ENCODE measurements at places on chromosomes 4 and X.
A peak's percentile ranks its signal among the peaks of the same experiment; 100 is the strongest.

GRCh38 chrX:78119521-78120227 is 15.6 kb downstream of the PGK1 start:
- no peaks in the 10 kb centered on the region for H3K4me1 ChIP-seq
- H3K36me3 ChIP-seq, result peaks cover 48% of the 10 kb centered on the region
- H3K27me3 ChIP-seq, result no peaks in the 10 kb centered on the region

DNA sequence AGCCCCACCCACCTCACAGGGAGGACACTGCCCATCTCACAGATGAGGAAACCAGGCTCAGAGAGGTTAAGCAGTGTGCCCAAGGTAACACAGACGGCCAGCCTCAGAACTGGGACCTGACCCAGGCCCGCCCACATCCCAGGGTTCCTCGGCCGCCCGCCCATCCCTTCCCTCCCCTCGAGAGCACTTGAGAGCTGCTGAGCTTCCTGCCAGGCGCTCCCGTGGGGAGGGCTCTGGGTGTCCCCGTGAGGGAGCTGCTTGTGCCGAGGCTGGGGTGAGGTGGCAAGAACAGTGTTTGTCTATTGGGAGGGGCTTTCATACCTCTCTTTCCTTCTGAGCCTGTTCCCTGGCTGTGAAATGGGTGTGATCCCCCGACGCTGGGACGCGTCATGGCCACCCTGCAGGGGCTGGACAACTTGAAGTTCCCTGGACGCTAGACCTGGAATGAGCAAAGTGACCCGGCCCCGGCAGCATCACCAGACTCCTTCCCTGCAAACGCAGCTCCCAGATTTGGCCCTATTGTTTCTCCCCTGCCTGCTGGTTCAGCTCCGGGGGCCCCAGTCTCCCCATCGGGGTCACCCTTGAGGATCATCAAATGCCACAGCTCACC is 204.9 kb downstream of the AFAP1 start:
- no peak for DNase-seq
- no peaks in the 10 kb centered on the region for H3K27me3 ChIP-seq
- H3K4me3 ChIP-seq, result no peak overlapping the region
- no peak overlapping the region for H3K27ac ChIP-seq
- no peaks in the 10 kb centered on the region for H3K36me3 ChIP-seq

GRCh38 chr4:108662629-108663028 is 12.2 kb downstream of the OSTC start:
- H3K27me3 ChIP-seq, result no peaks in the 10 kb centered on the region
- H3K4me3 ChIP-seq, result no peak overlapping the region
- H3K4me1 ChIP-seq, result no peaks in the 10 kb centered on the region
- H3K36me3 ChIP-seq, result peaks cover 40% of the 10 kb centered on the region

- no peak overlapping the region for H3K27ac ChIP-seq
- H3K36me3 ChIP-seq, result no peaks in the 10 kb centered on the region
- DNase-seq, result no peak
- no peak overlapping the region for H3K4me3 ChIP-seq
- no peaks in the 10 kb centered on the region for H3K27me3 ChIP-seq
These were observed 501.3 kb upstream of the AADAT start for GRCh38 chr4:170591076-170591475.

GRCh38 chr4:1978226-1978625 is 30.5 kb downstream of the NELFA start:
- no peak overlapping the region for H3K4me3 ChIP-seq
- H3K27me3 ChIP-seq, result no peaks in the 10 kb centered on the region
- H3K27ac ChIP-seq, result no peak overlapping the region
- peaks cover 100% of the 10 kb centered on the region for H3K36me3 ChIP-seq

DNA sequence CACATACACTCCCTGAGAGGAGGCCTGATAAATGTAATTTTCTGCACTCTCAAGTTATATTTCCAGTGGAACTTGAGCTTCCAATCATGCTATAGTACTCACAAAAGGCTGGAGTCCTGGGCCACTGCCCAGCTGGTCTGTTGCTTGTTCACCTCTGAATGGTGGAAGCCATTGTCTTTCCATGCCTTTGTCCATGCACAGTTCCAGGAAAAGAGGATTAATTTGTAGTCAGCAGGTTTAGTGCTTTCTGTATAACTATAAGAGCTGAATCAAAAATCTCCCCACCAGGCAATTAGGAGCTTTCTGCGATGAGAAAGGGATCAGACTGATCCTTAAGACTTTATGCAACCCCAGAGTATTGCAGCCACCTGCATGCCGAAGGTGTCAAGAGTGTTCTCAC is 195.4 kb upstream of the PGRMC2 start:
- no peak for DNase-seq
- H3K27ac ChIP-seq, result no peak overlapping the region
- H3K4me1 ChIP-seq, result no peaks in the 10 kb centered on the region
- no peaks in the 10 kb centered on the region for H3K27me3 ChIP-seq
- no peak overlapping the region for H3K4me3 ChIP-seq

DNA sequence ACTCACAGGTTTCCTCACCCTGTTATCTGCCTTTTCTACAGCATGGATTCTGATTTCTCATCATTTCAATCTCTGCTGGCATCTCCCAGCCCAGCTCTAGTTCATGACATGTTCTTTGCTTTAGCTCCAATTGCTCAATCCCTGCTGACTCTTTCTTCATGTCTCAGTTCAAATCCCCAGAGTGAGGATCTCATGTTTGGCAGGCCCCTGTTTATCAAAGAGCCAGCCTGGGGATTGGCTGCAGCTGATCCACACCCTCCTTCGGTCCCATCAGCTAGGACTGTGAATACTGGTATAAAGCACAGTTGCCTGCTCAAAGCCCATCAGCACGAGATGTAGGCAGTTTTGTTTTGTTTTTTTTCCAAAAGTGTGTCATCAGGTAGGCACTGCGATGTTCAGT is 14.4 kb upstream of the CC2D2A start:
- peak overlapping the region; percentile 81 for H3K27ac ChIP-seq
- no peaks in the 10 kb centered on the region for H3K36me3 ChIP-seq
- H3K27me3 ChIP-seq, result no peaks in the 10 kb centered on the region
- no peak overlapping the region for H3K4me3 ChIP-seq
- DNase-seq, result peak; percentile 94

GRCh38 chrX:22340022-22340616 is 67.4 kb downstream of the CBLL2 start:
- no peak overlapping the region for H3K27ac ChIP-seq
- no peaks in the 10 kb centered on the region for H3K4me1 ChIP-seq
- no peak overlapping the region for H3K4me3 ChIP-seq
- H3K36me3 ChIP-seq, result no peaks in the 10 kb centered on the region
- DNase-seq, result no peak

DNA sequence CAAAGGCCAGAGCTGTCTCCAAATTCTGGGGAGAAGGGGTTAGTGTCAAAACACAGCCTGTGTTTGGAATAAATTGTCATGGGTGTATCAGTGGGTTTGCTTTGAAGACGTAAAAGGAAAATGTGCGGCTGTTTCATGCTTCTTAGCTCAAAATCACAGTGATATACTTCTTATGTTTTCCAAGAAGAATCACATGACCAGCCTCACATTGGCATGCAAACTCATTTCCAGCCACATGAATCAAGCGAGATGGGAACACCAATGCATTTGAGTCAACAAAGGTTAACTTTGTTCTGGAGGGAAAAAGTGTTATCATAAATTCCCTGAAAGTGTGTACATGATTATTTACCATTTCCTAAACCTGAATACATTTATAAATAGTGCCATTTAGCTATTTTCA is 19.0 kb upstream of the SPP1 start:
- no peaks in the 10 kb centered on the region for H3K4me1 ChIP-seq
- H3K27ac ChIP-seq, result no peak overlapping the region
- no peaks in the 10 kb centered on the region for H3K27me3 ChIP-seq
- H3K36me3 ChIP-seq, result no peaks in the 10 kb centered on the region
- DNase-seq, result no peak
- H3K4me3 ChIP-seq, result no peak overlapping the region

DNA sequence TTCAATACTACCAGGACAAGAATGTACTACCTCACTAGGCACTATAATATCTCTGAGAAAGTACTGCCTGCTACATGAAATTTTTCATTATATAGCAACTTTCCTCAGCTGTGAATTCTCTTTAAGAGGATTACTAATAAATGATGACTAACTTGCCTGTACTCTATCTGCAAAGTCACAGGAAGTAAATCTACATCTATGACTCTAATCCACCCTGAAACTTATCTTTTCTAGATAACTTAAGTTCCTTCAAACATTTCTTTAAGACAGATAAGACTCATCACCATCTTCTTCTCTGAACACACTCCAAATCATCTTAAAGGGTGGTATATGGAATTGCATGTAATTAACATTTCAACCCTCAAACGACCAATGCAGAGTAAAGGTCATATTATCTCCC is 28.8 kb downstream of the RPS6KA3 start:
- no peaks in the 10 kb centered on the region for H3K36me3 ChIP-seq
- H3K27ac ChIP-seq, result no peak overlapping the region
- DNase-seq, result no peak
- no peak overlapping the region for H3K4me3 ChIP-seq

DNA sequence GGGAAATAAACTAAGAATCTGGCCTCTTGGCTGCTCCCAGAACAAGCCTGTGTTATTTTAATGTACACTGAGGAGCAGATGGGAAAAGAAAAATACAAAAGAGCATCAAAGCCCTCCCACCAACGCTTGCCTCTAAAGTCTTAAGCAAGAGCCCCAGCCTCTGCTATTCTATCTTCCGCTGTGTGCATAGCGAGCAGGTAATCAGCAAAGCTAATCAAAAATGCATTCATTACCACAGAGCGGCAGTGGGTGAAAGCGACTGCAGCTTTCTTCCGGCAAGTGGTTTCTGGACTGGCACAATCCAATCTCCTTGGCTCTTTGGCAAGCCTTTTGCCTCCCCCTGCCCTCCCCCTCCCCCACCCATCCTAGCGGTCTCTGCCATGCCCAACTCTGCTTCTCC is 13.5 kb upstream of the GRIA3 start:
- H3K4me3 ChIP-seq, result no peak overlapping the region
- no peak for DNase-seq
- H3K27ac ChIP-seq, result no peak overlapping the region
- H3K4me1 ChIP-seq, result no peaks in the 10 kb centered on the region
- H3K27me3 ChIP-seq, result no peaks in the 10 kb centered on the region
- H3K36me3 ChIP-seq, result no peaks in the 10 kb centered on the region

DNA sequence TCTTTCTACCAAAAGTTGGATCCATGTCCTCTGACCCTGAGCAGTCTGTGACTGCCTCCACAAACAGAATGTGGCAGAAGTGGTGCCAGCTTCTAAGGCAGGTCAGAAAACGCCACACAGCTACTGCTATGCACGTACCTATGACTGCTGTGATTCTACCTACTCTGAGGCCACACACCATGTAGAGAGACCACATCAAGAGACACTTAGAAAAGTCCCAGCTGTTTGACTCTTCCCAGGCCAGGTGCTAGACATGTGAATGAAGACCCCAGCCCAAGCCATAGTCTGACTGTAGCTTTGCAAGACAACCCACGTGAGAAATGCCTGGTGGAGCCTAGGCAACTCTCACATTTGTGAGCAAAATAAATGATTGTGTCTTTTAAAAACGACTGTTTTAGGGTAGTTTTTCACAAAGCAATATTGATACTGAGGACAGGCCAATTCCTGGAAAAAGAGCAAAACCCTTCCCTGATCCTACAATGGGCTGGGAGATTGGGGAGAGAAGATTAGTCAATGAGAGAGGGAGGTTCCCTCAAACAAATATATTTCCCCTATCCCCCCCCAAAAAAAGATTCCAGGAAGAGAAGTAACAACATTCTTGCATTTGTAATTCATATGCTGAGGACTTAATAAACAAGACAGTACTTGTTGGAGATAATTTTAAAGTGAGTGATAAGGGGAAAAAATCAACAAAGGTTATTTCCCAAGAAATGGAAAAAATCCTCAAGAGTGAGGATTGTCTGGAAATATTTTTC is 33.3 kb downstream of the FRYL start:
- no peak overlapping the region for H3K27ac ChIP-seq
- no peaks in the 10 kb centered on the region for H3K4me1 ChIP-seq
- no peaks in the 10 kb centered on the region for H3K27me3 ChIP-seq
- no peaks in the 10 kb centered on the region for H3K36me3 ChIP-seq

GRCh38 chr4:180808862-180809261 is 1434.3 kb upstream of the TENM3 start:
- no peak overlapping the region for H3K4me3 ChIP-seq
- no peaks in the 10 kb centered on the region for H3K36me3 ChIP-seq
- no peaks in the 10 kb centered on the region for H3K27me3 ChIP-seq
- DNase-seq, result no peak

DNA sequence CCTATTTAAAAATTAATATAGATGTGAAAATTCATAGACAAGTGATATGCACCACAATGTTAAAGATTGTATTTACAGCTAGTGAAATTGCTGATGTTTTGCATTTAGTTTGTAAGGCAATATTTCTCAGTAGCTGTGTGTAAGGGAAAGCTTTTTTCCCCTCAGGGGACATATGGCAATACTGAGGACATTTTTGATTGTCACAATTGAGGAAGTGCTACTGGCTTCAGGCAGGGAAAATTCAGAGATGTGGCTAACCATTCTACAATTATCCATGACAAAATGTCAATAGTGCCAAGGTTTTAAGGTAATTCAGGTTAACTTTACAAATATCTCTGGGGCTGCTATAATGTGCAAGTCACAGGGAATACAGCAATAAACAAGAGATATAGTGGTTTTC is 66.1 kb upstream of the IL15 start:
- no peak for DNase-seq
- no peaks in the 10 kb centered on the region for H3K27me3 ChIP-seq
- H3K4me1 ChIP-seq, result no peaks in the 10 kb centered on the region
- H3K27ac ChIP-seq, result no peak overlapping the region
- H3K36me3 ChIP-seq, result no peaks in the 10 kb centered on the region

- no peaks in the 10 kb centered on the region for H3K36me3 ChIP-seq
- no peaks in the 10 kb centered on the region for H3K27me3 ChIP-seq
- no peaks in the 10 kb centered on the region for H3K4me1 ChIP-seq
- DNase-seq, result no peak
- no peak overlapping the region for H3K4me3 ChIP-seq
These were observed 227.2 kb downstream of the SPCS3 start for GRCh38 chr4:176546975-176547374.

- H3K4me3 ChIP-seq, result no peak overlapping the region
- DNase-seq, result peak; percentile 17
- H3K27me3 ChIP-seq, result peaks cover 40% of the 10 kb centered on the region
- H3K36me3 ChIP-seq, result no peaks in the 10 kb centered on the region
These were observed 116.6 kb downstream of the CPZ start for GRCh38 chr4:8709050-8709728.

- no peaks in the 10 kb centered on the region for H3K27me3 ChIP-seq
- peaks cover 3% of the 10 kb centered on the region for H3K4me1 ChIP-seq
- DNase-seq, result no peak
- no peak overlapping the region for H3K4me3 ChIP-seq
These were observed 6.1 kb downstream of the LIAS start for GRCh38 chr4:39464886-39465501.

GRCh38 chrX:135373357-135373756 is 48.4 kb upstream of the SMIM10L2A start:
- H3K36me3 ChIP-seq, result no peaks in the 10 kb centered on the region
- H3K4me3 ChIP-seq, result no peak overlapping the region
- no peak overlapping the region for H3K27ac ChIP-seq
- no peak for DNase-seq
- no peaks in the 10 kb centered on the region for H3K4me1 ChIP-seq
- no peaks in the 10 kb centered on the region for H3K27me3 ChIP-seq

DNA sequence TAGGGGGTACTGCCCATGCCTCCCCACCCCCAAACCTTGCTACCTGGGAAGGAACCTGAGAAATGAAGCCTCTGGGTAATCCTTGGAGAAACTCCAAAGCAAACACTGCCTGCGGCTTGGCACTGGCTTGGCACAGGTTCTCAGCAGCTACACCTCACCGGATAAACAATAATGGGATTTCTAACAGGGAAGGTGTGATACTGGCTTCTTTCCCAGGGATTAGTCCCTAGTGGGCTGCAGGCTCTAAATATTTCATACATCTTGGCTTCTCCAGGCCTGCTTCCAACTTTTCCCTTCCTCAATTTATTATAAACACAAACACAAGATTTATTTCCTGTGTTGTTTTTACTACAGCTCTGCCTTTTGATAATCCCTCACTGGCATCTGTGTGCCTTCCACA is 12.5 kb downstream of the SEC24D start:
- DNase-seq, result no peak
